ENCODE measurements at places on chromosomes 7 and 10. TPM values are rescaled to one million over a fixed set of nuclear protein-coding genes. Genes with fewer than 3 reads are reported as not detected.
A peak's percentile ranks its signal among the peaks of the same experiment; 100 is the strongest.

ANKRD1 gene
- 3,204 TPM for total RNA-seq

PHYHIPL gene
- not detected for total RNA-seq

TRIP6 gene
- 5.0 TPM for total RNA-seq

ADIRF gene
- 28.4 TPM for total RNA-seq

POM121C gene
- 29.3 TPM for total RNA-seq

TRPV6 gene
- total RNA-seq = not detected

NUTM2D gene
- total RNA-seq = 1.4 TPM

CCDC7 gene
- 14.3 TPM for total RNA-seq

TSPAN12 gene
- 2.3 TPM for total RNA-seq

CALHM1 gene
- total RNA-seq = not detected

GRCh38 chr10:98389398-98389797 lies 25.6 kb downstream of the PYROXD2 start:
- DNase-seq = no peak

- DNase-seq = no peak
Measured at GRCh38 chr10:52232561-52233350, 81.3 kb upstream of the DKK1 start.

GRCh38 chr7:14902589-14903067 lies at the start of gene DGKB:
Gene DGKB (minus strand): TSS chr7:14902751.
- peak; percentile 13 for DNase-seq

DNA sequence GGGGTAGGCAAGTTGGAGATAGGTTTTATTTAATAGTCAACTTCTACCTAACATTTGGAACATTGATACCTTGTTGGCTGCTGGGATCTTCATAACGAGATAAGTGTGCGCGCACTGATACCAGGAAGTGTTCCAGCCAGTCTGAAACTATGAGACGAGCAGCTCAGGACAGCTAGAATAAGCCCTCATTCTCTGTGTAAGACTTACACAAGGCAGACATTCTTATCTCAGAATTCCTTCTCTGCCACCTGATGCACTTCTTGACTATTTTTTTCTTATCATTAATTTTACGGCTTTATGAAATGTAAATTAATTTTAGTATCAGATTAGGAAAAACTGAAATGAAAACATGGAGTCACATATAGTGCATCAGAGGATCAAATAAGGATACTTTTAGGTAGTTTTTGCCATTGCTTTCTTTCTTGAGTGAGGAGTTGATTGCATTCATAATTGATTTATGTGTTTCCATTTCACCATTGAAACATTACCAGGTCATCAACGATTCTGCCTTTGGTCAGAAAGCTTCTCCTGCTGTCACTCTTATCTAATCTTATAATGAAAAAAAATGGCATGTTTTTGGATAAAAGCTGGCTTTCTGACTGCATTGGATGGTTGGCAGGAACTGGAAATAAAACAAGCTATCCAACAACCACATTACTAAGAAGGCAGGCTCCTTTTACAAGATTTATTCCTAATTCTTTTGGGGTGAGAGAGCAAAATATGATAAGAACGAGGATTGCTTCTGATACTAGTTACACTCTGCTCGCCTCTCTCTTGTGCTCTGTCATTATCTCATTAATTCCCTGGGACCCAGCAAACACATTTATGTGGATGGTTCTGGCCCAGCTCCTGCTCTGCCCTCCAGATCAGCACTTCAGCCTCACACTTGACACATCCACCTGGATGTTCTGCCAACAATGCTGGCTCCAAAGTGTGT lies 40.4 kb upstream of the ABCB5 start:
- no peak for DNase-seq

GRCh38 chr7:107370816-107371215 lies 99.0 kb upstream of the GPR22 start:
- DNase-seq = no peak

- DNase-seq = peak; percentile 17
Measured at GRCh38 chr7:2524808-2525657, 5.5 kb downstream of the LFNG start.

GRCh38 chr7:48180981-48181380 lies 9.7 kb downstream of the ABCA13 start:
- DNase-seq = no peak

DNA sequence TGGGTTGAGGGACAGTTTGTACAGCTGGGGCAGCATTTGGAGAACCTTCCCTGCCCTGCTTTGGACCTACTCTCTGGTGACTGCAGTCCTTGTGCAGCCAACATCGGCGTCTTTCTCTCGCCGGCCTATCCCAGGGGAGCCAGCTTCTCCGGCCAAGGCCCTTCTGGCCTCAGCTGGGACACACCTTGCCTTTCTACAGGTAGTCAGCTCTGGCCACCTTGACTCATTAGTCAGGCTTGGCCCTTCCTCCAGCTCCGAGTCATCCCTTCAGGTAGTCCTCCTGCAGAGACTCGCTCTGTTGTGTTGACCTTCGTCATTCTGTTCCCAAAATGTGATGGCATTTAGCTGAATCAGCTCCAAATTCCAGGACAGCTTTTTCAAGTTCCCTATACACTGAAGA lies 145.0 kb upstream of the CHST15 start:
- DNase-seq = no peak

- DNase-seq = no peak
Measured at GRCh38 chr7:129599174-129599573, 12.3 kb upstream of the NRF1 start.

- DNase-seq = no peak
Measured at GRCh38 chr7:30796105-30796869, 25.1 kb downstream of the MINDY4 start.

DNA sequence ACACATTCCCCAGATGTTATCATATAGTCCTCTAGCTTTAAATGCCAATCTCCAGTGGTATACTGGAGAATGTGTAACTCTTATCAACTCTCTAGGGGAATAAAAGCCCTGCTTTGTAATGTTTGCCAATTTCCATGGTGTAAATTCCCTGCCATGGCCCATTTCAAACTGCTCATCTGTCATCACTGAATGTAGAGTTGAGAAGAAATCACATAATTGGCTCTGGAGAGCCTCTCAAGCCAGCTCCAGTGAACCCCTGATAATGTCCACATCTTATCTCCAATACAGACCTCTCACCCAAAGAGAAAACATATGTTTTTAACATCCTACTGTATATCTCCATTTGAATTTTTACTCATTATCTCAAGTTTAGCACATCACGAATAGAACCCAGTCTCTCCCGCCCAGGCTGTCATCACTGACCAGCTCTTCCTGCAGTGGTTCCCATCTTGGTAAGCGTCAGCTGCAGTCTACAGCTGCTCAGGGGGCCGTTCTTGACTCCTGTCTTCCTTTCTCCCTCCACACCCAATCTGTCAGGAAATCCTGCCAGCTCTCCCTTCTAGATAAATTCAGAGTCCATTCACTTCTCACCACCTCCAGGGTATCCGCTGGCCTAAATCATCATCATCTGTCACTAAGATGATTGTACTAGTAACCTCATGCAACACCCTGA lies 332.4 kb downstream of the FRMD4A start:
- DNase-seq = no peak

- peak; percentile 59 for DNase-seq
Measured at GRCh38 chr7:25369786-25370185, 141.5 kb upstream of the NPVF start.

- DNase-seq = no peak
Measured at GRCh38 chr10:17736223-17736622, 15.8 kb upstream of the TMEM236 start.

GRCh38 chr7:43735802-43736603 lies 6.7 kb upstream of the COA1 start:
- DNase-seq = no peak

GRCh38 chr7:121604627-121605316 lies 208.7 kb upstream of the FAM3C start:
- DNase-seq = no peak

DNA sequence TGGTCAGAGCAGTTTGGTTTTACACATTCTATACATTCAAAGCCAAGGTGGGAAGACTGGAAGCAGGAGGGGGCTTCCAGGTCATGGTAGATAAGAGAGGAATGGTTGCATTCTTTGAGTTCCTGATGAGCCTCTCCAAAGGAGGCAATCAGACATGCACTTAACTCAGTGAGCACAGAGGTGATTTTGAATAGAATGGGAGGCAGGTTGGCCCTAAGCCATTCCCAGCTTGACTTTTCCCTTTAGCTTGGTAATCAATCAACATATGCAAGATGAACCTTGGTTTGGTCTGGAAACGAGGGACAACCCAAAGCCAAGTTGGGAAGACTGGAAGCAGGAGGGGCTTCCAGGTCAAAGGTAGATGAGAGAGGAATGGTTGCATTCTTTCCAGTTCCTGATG lies 31.4 kb downstream of the TCERG1L start:
- DNase-seq = no peak

- DNase-seq = no peak
Measured at GRCh38 chr10:123535386-123535785, 130.8 kb upstream of the GPR26 start.

DNA sequence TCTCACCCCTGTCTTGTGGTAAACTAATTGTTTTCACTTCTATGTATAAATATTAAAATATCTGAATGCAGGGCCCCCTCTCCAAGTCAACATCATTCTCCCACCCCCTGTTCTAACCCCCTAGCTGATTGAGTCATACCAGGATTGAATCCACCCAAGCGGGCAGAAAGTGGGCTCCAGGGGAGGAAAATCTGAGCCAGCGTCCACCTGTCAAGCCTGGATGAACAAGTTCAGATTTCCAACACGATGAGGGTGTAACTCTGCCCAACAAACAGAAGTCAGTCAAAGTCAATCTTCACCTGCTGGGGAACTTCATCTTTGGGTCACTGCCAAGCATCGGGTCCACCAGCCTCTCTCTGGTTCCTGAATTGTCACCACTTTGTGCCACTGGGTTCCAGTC lies 162.9 kb upstream of the CELF2 start:
- DNase-seq = no peak

GRCh38 chr7:133978502-133979295 lies 148.4 kb upstream of the LRGUK start:
- no peak for DNase-seq
